ENCODE measurements at places on chromosomes 6 and 20.
A peak's percentile ranks its signal among the peaks of the same experiment; 100 is the strongest.

DNA sequence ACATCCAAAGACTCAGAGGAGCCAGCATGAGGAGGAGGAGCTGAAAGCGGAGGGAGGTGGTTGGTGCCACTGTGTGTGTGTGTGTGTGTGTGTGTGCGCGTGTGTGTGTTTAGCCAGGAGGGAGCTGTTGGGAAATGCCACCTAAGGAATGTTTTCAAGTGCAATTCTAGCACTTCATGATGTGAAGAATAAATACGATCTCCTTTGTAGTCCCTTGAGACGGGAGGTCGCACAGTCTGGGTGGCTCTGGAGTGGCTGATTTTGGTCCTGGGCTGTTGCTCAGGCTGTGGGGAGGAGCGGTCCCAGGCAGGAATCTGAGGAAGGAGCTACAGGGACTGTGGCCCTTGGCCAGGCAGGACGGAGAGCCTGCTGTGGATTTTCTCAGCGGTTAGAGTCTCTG, 93.7 kb downstream of the PPP1R14C start:
- peak; percentile 35 for DNase-seq

GRCh38 chr20:17557675-17558006, 12.2 kb upstream of the DSTN start:
- peak; percentile 83 for DNase-seq

GRCh38 chr6:137046871-137047412, 2.2 kb upstream of the IL20RA start:
- DNase-seq, result no peak

DNA sequence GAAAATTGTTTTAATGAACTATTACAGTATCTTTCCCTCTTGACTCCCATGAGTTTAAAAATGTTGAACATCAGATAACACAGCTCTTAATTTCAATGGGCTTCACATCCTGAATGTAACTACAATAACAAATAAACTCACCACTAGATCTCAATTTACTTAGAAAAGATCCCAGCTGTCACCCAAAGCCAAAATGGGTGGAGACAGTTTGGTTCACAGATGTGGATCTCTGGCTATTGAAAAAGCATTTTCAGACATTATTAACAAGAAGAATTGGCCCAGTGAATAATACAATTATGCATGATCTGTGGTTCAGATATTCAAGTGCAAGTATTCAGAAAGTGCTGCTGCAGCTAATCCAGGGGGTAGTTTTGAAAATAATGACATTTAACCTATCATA, 184.7 kb upstream of the RALGAPA2 start:
- no peak for DNase-seq

DNA sequence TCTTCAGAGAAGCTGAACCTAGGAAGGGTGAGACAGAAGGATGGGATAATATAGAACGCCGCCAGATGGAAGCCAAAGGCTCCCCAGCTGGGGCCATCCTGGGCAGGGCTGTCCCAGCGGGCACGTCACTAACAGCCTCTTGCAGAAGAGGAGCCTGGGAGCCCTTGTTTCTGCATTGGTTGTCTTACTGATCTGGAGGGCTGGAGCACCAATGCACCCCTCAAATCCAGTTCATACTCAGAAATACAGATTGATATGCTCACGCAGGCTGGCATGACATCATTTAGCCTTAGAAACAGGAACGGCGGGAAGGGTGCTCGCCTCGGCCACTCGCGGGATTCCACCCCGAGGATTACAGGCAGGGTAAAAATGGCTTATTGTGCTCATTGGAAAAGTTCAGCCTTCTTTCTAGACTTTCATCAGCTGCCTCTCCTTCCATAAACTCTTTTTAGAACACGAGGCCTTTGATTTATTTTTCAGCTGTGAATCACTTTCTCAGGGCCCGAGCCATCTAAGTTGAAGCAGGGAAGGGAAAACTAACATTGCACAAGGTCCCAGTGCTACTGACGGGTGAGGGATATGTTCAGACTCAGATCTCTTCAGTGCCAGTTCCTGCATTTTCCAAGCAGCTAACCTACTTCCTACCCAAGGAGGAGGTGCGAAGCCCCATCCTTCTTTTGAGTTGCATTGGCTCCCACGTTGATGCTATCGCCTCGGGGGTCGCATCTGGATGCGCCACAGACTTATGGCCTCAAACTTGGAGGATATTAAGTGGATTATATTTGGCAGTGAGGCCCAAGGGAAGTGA, 82.3 kb downstream of the GMPR start:
- DNase-seq, result no peak

DNA sequence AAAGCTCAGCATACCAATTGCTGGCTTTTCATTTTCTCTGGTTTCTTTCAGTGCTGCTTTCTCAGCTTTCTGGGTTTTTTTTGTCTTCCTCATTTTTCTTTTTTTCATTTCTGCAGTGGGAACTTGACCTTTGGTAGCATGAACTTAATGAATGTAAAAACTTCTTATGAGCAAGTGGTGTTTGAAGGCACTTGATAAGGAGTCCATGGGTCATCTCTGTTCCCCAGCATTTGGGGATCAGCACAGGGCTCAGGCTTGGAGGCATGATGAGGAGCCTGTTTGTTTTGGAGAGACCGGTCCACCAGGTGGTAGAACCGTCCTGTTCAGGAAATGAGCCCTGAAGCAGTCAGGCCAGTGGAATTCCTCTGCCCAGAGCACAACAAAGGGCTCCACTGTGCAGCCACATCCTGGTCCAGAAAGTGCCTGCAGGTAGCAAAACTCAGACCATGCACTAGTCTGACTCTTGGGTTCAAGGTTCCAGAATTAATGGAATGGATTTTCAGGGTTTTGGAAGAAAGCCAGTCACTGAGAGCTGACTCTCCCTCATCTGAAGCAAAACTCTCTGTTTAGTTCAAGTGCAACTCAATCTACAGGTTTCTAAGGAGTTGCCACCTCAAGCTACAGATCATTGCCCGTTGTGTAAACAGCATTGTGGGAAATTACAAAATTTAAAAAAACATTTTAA, 52.3 kb upstream of the ADGRF1 start:
- DNase-seq, result peak; percentile 82

DNA sequence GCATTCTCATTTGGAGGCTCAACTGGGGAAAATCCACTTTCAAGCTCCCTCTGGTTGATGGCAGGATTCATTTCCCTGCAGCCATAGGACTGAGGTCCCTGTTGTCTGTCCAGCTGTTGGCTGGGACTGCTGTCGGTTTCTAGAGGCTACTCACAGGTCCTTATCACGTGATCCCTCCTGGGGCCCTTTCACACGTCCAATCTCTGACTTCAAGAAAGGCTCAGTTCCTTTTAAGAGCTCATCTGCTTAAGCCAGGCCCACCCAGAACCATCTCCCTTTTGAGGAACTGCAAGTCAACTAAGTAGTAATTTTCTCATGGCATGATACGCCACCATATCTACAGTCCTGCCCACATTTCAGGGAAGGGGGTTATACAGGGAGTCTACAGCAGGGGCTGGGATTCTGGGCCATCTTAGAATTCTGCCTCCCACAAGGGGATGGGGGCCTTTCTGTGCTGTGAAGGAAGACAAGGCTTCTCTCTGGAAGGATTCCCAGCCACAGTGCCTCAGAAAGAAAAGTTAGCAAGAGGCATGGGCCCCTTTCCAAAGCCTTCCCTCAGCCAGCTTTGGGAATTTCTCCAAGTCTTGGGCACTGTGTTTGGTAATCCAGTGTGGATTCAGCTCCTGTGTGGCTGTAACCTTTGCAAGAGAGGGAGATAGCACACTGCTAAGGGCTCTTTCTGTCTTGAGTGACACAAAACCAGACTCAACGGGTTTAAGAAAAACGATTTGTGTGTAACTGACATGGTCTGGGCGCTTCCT, 66.4 kb downstream of the CTCFL start:
- DNase-seq, result no peak

- peak; percentile 2 for DNase-seq
These were observed 160.1 kb upstream of the BEND3 start for GRCh38 chr6:107275330-107275865.

DNA sequence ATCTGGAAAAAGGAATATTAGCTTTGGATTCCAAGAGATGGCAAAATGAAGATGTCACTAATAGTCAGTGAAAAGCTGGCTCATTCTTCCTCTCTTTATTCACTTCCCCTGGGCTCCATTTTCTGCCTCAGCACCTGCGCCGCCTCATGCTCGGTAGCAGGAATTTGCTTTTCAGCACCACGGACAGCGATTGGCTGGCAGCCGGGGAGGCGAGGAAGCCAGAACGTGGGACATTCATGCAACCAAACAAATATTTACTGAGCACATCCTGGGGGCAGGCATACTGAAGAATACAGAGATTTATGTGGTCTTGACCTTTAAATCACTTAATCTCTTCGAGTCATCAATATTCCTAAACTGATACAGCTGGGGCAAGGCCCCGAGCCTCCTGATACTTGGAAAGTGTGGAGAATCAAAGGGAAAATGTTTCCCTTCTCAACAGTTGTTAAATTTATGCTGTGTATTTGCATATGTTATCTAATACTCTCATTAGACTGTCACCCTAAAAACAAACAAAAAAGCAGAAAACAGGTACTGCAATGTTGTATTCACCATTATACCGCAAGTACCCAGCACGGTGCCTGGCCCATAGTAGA, 12.1 kb upstream of the PDYN start:
- DNase-seq, result peak; percentile 62

- no peak for DNase-seq
These were observed 70.3 kb upstream of the FOXP4 start for GRCh38 chr6:41475737-41476357.

DNA sequence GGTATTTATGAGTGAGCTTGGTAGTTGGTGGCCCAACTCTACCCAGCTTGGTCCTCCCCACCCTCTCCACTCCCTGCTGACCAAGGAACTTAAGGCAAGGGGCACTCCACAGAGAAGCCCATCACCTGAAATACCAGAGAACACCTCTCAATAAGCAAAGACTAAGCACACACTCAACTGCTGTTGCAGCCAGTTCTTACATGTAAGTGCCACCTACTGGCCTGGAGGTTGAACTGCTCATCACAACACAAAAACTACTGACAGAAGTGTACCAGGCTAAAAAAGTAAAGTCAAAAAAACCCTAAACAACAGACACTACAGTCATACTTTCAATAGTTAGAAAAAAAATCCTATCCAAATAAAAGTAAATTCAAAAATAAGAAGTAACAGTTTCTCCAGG, 146.2 kb downstream of the FAM83B start:
- DNase-seq, result peak; percentile 46

DNA sequence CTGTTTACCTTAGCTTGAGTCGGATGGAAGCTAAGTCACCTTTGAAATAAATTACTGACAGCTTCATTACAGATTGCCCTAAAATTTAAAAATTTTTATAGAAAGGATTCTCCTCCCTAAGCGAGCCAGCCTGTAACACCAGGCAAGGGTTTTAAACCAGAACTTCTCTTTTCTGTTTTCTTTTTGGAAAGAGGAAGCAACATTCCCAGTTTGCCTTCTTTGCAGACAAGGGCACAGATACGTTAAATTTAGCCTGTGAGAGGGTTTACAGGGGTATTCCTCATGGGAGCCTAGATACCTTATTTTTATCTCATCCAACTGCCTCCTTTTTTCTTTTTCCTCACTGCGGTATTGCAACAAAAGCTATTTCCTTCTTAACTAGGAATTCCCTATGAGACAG, 45.0 kb downstream of the GNAS start:
- DNase-seq, result no peak

GRCh38 chr20:31678389-31679356, 41.0 kb downstream of the COX4I2 start:
- DNase-seq, result peak; percentile 79

DNA sequence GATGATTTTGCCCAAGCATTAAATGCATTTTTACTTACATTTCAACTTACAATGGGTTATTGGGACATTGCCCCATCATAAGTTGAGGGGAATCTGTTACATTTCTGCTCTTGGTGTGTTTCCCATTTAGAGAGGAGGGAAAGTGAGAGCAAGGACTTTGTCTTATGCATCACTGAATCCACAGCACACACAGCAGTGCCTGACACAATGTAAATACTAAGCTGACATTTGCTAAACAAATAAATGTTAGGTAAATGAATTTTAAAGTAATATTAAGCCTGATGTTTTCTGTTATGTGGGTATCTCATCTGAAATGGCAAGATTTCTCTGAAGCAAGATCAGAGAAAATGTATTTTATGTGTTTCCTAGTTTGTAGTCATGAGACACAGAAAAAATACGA, 143.6 kb upstream of the STXBP5 start:
- no peak for DNase-seq

DNA sequence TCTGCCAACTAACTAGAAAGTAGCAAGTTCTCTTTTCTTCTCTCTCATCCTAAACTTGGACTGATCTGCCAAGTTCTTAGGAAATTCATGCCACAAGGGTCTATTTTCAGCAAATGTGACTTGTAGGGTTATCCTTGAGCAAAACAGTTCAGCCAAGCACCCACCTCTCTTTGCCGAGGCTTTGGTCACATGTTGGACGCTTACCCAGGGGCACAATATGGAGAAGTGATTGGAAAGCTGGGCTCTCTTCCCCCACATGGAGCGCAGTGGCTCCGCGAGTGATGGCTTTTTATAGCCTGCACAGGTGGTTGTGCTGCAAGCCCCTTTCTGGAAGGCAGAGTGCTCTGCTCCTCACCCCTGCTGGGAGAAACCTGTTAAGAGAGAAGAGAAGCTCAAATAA, 47.7 kb upstream of the FNDC1 start:
- DNase-seq, result no peak

- DNase-seq, result no peak
These were observed 55.2 kb downstream of the B4GALT5 start for GRCh38 chr20:49658508-49658907.

- DNase-seq, result peak; percentile 30
These were observed 6.1 kb upstream of the DLL1 start for GRCh38 chr6:170296746-170297575.

DNA sequence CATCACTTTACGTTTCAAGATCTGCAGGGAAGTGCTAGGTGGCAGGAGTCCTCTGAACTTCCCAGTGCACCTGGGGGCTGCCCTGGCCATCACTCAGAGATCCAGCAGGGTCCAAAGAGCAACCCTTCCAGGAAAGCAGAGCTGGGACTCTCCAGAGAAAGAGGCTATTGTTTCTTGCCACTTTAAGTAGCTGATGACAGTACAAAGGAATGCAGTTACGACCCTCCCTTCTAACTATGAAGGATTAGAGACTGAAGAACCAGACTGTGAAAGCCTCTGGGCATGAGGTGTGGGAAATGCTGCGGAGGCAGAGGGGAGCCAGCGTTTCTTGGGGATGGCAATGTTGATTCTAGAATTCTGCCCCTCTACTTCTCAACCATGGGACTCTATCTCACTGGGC, 189.1 kb upstream of the SUPT3H start:
- peak; percentile 83 for DNase-seq

GRCh38 chr20:63864545-63864977, 509 bp upstream of the TPD52L2 start:
- DNase-seq, result no peak

DNA sequence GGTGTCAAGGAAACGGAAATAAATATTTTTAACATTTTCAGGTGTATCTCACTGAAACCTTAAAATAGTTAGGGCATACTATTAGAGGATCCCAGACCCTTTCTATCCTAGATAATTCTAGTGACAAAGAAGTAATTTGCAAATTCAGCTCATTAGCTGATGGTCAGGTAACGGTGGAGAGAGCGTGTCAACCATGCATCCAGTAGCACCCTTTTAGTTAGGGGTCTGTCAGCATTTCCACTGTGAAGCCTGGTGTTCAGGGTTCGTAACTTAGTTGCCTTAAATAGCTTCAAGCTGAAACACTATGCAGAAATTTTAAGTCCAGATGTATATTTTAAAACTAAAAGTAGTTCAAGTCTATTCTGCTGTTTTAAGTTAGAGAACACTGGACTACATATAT, 48.5 kb upstream of the SUPT3H start:
- DNase-seq, result no peak

Data from kidney tubule cell (primary cell).